ENCODE measurements at places on chromosomes 1 and 21.

- no peak for DNase-seq
These were observed 167.2 kb downstream of the CRB1 start for GRCh38 chr1:197435224-197435623.

DNA sequence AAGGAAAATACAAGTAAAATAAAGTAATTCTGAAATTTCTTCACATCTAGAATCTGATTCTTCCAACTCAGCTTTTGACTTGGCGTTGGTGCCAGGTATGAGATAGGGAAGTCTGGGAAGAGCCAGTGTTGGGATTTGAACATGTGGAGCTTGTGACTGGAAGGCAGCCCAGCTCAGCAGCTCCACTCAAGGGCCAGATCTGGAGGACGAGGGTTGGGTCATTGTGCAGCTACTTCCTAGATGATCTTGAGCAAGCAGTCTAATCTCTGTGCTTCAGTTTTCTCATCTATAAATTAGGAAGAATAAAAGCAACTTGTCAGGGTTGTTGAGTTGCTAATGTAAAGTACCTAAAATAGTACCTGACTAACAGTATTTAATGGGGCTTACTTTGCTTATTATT is 5.0 kb downstream of the ADARB1 start:
- no peak for DNase-seq

- no peak for DNase-seq
These were observed 186.4 kb downstream of the AKT3 start for GRCh38 chr1:243663651-243664050.

GRCh38 chr1:182203191-182203875 is 141.8 kb upstream of the ZNF648 start:
- DNase-seq, result no peak

- DNase-seq, result no peak
These were observed 38.9 kb upstream of the C1orf185 start for GRCh38 chr1:51063121-51063520.

DNA sequence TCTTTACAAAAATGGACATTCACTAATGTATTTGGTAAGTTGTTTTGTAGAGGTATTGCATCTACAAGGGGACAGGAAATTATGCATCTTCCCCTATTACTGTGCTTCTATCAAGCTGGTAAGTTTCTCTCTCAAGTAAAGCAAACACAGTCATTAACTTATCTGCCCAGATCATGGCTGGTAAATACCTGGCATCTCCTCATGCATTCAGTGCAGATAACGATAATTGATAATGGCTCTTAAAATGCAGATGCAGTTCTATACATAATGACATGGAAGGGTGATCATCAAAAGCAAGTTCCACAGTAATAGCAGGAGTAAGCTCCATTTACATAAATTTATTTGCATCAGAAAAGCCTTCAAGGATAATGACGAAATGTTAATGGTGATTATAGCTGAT is 122.4 kb downstream of the SIPA1L2 start:
- no peak for DNase-seq
